ENCODE measurements at places on chromosomes 6 and 20.
A peak's percentile ranks its signal among the peaks of the same experiment; 100 is the strongest.

DNA sequence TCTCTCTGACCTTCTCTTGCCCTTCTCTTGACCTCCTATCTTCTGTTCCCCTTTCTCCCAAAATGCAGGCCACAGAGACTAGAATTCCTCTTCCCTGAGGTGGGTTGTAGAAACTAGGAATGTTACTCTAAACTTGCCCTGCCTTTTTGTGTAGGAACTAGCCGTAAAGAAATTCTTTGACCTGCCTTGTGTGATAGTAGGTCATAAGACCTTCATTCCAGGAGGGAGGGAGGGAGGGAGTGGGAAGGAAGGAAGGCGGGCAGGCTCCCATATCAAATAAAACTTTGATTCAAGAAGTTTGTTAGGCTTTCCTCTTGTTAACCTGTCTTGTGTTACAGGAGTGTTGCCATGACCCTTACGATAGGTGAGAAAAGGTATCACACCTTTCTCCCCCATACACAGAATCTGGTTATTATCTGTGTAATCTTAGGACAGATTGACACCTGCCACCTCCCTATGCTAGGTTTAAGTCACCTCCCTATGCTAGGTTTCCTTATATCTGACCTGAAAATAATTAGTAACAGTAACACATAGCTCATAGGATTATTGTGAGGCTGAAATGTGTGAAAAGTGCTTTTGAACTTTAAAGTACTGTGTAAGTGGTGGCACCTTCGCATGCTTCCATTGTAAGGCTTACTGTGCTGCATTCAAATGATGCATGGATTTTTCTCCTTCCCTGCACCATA is 32.6 kb upstream of the FUCA2 start:
- DNase-seq = no peak

- no peak for DNase-seq
Observed at GRCh38 chr6:133894795-133895358, 6.0 kb downstream of the TCF21 start.

- DNase-seq = no peak
Observed at GRCh38 chr6:113968472-113968871, 2.5 kb downstream of the HDAC2 start.

GRCh38 chr6:96942676-96943075 is 18.1 kb downstream of the KLHL32 start:
- no peak for DNase-seq

DNA sequence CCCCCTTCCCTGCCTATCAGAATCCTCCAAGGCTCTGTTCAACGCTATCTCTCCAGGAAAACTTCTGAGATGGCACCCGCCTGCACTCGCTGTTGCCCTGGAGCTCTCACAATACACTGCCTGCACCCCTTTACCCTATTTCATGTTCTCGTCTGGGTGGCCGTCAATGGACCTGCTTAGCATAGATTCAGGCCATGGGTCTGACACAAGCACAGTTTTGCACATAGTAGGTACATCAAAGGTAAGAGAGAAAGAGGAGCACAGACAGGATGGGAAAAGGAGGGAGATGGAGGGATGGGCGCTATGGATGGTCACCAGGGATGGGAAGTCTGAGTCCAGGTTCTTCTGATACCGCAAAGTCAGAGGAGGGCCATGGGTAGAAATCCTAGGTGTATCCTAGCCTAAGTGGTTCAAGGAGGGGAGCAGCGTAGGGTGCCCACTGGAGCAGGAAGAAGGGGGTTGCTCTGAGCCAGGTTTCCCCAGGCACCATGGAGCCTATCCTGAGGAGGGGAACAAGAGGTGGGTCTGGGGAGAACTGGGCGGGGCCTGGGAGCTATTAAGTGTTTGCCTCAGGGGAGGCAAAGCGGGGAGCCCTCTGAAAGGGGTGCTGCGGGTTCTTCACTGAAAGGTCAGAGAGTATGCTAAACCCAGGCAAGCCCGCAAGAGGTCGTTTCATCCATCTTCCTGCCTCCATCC is 89.3 kb downstream of the MRPL14 start:
- DNase-seq = no peak

GRCh38 chr6:164924674-164925073 is 384.7 kb downstream of the C6orf118 start:
- DNase-seq = no peak

GRCh38 chr6:64074981-64075380 is 439.4 kb downstream of the PHF3 start:
- no peak for DNase-seq

DNA sequence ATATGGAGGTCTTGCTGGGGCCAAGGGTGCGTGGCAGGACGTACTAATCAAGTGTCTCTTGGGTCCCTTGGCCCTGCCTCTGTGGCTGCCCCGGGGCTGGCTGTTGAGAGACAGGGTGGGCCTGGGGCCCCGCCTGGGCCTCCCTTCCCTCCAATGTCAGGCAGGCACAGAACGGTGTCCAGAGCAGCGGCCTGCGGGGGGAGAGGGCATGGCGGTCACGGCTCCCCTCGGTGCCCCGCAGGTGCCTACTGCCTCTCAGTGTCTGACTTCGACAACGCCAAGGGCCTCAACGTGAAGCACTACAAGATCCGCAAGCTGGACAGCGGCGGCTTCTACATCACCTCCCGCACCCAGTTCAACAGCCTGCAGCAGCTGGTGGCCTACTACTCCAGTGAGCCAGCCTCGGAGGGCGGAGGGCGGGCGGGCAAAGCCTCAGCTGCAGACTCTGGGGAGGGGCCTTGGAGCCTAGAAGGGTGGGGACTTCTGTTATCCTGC is 50.0 kb downstream of the SRC start:
- peak; percentile 78 for DNase-seq

DNA sequence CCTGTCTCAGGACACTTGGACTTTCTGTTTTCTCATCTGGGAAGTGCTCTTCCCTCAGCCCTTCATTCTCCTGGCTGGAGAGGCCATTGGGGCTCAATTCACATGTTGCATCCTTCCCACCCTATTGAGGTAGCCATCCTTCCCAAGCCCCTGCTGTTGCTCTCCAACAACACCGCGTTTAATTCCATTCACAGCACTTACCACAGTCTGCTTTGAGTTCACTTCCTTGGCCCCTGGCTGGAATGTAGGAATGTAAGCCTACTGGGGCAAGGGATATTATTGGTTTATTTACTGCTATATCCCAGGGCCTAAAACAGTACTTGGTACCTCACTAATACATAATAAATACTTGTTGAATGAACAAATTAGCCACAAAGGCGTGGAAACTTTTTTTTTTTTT is 6.7 kb upstream of the GFOD1 start:
- no peak for DNase-seq

DNA sequence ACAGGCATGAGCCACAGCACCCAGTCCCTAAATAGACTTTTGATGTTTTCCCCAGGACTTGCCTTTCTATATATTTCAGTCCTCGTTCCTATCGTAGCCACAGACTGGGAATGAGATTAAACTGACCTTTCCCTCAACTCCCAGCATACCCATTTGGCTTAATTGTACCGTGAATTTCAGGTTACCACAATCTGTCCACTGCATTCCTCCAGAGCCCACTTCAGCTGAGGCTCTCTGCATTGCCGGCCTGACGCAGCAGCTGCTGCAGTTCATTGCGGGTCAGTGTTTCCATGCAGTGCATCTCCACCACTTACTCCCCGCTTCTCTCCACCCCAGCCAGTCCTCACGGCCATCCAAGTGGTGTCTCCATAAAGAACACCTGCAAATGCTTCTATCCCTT is 103.1 kb upstream of the RIN2 start:
- DNase-seq = no peak

DNA sequence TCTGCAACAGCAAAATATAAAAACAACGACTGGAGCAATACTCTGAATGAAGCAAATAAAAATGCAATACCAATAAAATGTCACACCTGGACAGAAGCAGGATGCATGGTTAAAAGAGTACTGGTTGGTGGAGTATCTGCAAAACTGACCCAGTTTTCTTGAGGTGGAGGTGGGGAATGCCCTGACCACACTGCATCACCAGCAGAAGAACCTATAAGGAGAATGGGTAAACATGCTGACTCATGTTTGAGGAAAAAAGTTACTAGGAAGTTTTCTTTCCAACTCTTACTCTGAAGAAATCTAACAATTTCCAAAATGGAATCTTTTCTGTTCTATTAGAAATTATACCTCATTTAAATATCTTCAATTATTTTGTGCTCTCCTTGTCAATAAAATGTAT is 43.6 kb downstream of the REPS1 start:
- no peak for DNase-seq

- DNase-seq = no peak
Observed at GRCh38 chr6:34990971-34991560, 102.0 kb downstream of the ANKS1A start.

- DNase-seq = peak; percentile 59
Observed at GRCh38 chr6:124870611-124871459, 91.4 kb upstream of the RNF217 start.

GRCh38 chr6:150840185-150840584 is 25.3 kb upstream of the MTHFD1L start:
- DNase-seq = no peak

- no peak for DNase-seq
Observed at GRCh38 chr6:4359108-4359730, 223.8 kb upstream of the ECI2 start.
